ENCODE measurements at places on chromosomes 7 and 10.

GRCh38 chr7:76424413-76425111 is at the start of gene ZP3:
Gene ZP3, plus strand, starts transcription at chr7:76424950. Its CDS starts 15 bp downstream, at chr7:76424965.
- no peak for DNase-seq

- no peak for DNase-seq
Observed at GRCh38 chr7:4136036-4136435, 546.1 kb upstream of the FOXK1 start.

GRCh38 chr7:104152468-104152867 is 55.3 kb downstream of the ORC5 start:
- no peak for DNase-seq

- DNase-seq, result no peak
Observed at GRCh38 chr7:44216521-44217222, 15.9 kb downstream of the YKT6 start.

DNA sequence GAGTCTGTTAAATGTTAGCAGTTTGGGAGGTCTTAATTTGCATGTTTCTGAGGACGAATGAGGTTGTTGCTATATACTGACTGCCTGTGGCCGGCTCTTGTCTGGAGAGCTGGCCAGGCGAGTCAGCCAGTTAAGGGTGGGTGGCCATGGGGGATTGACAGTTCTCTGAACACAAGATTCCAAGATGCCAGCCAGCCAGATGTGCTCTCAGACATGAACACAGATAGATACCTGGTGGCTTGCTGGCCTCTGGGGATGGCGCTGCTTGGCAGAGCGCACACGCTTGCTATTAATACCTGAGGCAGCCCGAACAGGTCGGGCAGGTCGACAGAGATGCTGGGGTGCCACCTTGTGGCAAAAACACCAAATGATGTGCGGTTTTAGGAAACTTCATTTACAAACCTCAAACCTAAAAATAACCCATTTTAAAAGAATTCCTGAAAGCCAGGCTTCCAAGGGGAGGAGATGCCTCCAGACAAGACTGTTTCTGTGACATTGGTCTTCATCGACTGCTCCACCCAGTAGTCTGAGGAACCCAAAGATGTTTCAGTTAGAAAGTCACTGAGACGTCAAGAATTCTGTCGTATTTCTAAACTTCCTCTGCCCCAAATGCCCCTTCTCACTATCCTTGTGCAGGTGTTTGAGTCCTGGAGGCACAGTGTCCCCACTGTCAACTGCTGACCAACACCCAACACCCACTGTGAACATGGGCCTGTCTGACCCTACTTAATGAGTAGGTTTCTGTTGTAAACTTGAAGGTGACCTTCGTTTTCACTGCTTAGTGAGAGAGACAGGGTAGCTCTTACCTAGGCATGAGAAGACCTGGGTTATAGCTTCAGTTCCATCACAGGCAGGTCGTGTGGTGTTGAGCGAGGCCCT is 123.4 kb downstream of the NT5C2 start:
- peak; percentile 74 for DNase-seq

DNA sequence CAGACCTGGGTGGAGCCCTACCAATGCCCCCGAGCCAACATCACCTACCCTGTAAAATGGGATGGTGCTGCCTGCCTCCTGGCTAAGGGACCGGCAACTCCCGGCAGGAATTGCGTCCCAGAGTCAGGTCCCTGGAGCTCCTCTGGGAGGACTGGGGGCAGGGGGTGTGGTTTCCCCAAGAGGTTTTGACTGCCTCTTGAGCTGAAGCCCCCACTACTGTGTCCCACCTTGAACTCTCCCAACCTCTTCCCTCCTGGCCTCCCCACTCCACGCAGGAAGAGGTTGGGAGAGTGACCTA is 1.3 kb downstream of the SH2B2 start:
- no peak for DNase-seq

GRCh38 chr10:77111611-77112550 is 525.7 kb downstream of the KCNMA1 start:
- peak; percentile 87 for DNase-seq

- DNase-seq, result no peak
Observed at GRCh38 chr10:119625570-119626280, 25.5 kb upstream of the BAG3 start.

- DNase-seq, result no peak
Observed at GRCh38 chr10:78578929-78579328, 489.8 kb upstream of the ZMIZ1 start.

DNA sequence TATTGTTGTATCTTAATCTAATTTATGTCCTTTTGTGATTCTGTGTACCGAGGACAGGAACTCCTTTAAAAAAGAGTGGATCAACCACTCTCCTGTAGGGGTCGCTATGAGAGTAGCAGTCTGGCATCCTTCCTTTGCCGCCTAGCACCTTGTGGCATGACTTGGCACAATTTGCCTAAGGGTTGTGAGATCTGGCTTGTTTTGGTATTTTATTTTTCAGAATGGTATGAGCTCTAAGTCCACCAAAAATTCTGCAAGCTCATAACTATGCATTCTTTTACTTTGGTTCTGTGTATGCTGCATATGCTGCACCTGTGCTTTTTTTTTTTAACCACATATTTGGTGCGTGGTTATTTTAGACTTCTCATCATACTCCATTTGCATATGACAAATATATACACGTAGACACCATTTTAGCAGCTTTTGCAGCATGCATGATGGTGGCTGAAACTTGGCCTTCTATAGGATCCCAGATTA is 112.8 kb downstream of the CDK14 start:
- DNase-seq, result peak; percentile 51

DNA sequence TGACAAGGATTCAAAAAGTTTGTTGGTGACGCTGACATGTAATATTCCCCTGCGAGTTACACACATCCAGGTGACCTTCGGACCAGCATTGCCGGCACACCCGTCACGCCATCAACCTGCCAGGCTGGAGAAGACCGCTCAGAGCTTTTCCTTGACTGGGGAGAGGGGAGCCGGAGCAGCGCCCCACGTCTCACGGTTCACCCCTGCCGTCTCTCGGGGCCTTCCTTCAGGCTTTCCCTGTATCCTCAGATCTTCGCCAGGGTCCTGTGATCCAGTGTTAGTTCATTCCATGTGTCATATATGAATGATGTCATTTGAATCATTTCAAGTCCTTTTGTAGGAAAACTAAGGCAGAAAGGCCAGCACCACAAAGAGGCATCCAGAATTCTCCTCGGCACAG is 127.8 kb downstream of the MGMT start:
- no peak for DNase-seq

DNA sequence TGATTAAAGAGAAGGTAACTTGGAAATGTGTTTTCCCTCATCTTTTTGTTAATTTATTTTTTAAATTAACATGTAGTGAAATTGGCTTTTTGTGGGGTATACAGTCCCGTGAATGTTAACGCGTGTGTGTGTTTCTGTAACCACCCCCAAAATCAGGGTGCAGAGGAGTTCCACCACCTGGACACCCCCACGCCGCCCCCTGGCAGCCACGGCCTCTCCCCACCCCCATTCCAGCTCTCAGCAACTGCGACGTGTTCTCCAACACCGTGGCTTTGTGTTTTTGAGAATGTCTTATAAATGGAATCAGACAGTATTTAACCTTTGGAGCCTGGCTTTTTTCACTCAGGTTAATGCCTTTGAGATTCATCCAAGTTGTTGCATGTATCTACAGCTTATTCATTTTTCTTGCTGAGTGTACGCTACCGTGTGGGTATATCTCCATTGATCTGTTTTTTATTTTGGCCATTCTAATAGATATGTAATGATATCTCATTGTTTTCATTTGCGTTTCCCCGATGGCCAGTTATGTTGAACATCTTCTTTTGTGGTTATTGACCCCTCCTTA is 218.8 kb downstream of the EBF3 start:
- DNase-seq, result no peak

DNA sequence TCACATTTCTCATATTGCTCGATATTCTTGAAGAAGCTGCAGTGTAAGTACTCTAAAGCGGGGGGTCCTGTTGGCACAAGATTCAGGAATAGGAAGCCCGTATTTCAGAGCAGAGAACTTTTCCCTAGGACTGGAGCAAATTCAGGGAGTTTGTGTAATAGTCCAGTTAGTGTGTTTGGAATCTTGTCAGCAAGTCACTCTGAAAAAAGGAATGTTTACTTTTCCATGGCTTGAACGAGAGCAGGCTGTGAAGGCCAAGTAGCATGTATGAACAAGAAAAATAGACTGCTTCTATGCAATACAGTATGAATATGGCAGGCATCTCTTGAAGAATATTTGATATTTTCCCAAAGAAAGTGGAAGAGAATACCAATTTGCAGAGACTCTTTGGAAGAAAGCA is 39.8 kb downstream of the CDC123 start:
- peak; percentile 46 for DNase-seq

GRCh38 chr7:101562531-101563197 is 66.4 kb downstream of the MYL10 start:
- no peak for DNase-seq

GRCh38 chr10:122648599-122649428 is 50.8 kb downstream of the C10orf120 start:
- peak; percentile 50 for DNase-seq

- DNase-seq, result no peak
Observed at GRCh38 chr10:31774299-31774900, 154.2 kb downstream of the ARHGAP12 start.

DNA sequence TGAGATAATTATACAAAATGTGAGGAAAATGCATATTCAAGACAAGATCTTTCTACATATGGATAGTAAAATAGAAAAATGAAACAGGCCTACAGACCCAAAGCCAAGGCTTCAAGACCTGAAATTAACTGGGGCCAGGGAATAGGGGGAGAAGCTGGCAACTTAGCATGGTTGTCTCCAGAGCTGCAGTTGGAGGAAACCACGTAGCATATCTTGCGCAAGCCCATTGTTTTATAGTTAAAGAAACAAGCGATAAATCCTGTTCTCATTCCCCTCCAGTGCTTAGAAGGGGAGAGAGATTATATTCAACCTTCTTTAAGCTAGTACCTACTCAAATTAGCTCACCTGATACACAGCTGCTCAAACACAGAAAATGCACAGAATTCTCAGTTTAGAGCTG is 197.1 kb downstream of the SORCS1 start:
- DNase-seq, result no peak

DNA sequence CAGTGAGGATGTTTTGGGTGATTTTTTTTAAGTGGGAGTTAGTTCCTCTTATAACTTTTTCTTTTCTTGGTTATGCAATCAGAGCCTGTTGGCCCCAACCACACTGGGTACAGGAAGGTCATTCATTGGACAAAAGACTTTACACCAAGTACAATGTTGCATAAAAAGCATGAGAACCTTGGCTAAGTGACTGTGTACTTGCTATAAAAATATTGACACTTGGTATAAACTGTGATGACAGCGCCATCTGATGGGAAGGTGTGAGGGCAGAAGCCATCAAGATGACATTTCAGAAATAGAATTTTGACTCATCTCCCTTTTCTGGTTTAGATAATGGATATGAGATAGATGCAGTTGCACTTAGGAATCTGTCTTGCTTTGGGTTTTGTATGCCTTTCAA is 126.4 kb upstream of the CCDC6 start:
- peak; percentile 71 for DNase-seq

DNA sequence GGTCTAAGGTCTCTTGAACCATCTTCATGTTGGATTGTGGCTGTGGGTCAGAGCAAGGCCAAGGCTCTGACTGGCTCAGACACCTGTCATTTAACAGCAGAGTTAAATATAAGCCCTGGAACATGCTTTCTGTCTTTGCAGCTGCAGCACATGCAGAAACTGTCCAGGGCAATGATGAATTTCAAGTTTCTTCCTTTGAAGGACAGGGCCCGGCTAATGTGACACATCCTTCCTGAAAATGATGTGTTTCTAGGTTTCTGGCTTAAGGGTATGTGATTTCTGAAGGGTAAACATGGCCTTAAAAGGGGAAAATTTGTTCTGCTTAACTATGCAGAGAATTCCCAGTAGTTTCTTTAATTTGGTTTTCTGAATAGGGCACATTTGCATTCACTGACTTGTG is 34.0 kb upstream of the SLC35B4 start:
- DNase-seq, result no peak

GRCh38 chr10:4514445-4515108 is 311.4 kb upstream of the AKR1E2 start:
- no peak for DNase-seq

GRCh38 chr10:7606951-7607404 is 59.8 kb downstream of the ITIH5 start:
- DNase-seq, result no peak

GRCh38 chr7:98771519-98771918 is 98.3 kb downstream of the TMEM130 start:
- peak; percentile 25 for DNase-seq

GRCh38 chr7:79217468-79217867 is 236.0 kb downstream of the MAGI2 start:
- peak; percentile 20 for DNase-seq

DNA sequence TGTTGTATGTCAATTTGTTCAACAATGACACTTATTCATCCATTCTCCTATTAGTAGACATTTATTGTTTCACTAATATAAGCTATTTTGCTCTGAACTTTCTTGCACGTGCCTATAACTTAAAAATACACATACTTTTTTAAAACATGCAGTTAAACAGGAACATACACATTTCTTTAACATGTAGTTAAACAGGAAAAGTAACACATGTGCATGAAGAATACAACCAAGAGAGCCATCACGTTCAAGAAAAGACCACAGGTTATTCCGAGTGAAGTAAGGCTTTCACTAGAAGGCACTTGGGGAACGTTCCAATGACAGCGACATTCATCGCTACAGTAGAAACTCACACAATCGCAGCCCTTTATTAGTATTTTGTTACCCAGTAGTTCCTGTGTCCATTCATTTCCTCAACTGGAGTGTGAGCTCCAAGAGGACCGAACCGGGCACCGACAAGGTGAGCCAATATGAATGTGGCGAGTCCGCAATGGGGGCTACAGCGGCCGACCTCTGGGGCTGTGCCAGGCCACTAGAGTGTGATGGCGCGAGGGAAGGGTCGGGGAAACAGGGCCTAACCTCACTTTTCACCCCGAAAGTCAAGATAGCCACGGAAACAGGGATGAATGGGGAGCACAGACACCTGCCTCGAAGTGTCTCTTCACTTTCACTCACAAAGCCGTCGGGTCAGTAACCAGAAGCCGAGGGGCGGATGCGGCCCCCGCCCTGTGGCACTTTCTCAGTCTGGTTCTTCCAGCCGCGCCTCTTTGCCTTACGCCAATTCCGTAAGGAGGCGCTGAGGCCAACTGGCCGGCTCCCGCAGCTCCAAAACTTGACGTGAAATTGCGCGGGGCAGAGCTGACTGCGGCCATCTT is 775 bp upstream of the SEPTIN7 start:
- peak; percentile 90 for DNase-seq

- no peak for DNase-seq
Observed at GRCh38 chr10:13893926-13894325, 307.2 kb downstream of the PRPF18 start.
